NCI-H1105 (cell line): ENCODE measurements at places on chromosomes 3 and 15.

DNA sequence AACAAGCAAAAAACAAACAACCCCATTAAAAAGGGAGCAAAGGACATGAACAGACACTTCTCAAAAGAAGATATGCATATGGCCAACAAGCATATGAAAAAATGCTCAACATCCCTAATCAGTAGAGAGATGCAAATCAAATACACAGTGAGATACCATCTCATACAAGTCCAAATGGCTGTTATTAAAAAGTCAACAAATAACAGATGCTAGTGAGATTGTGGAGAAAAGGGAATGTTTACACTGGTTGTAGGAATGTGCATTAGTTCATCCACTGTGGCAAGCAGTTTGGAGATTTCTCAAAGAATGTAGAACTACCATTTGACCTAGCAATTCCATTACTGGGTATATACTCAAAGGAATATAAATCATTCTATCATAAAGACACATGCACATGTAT is 44.5 kb downstream of the RIOX2 start:
- no peak for DNase-seq

- no peak for DNase-seq
Measured at GRCh38 chr3:20842002-20842401, 656.0 kb upstream of the SGO1 start.

DNA sequence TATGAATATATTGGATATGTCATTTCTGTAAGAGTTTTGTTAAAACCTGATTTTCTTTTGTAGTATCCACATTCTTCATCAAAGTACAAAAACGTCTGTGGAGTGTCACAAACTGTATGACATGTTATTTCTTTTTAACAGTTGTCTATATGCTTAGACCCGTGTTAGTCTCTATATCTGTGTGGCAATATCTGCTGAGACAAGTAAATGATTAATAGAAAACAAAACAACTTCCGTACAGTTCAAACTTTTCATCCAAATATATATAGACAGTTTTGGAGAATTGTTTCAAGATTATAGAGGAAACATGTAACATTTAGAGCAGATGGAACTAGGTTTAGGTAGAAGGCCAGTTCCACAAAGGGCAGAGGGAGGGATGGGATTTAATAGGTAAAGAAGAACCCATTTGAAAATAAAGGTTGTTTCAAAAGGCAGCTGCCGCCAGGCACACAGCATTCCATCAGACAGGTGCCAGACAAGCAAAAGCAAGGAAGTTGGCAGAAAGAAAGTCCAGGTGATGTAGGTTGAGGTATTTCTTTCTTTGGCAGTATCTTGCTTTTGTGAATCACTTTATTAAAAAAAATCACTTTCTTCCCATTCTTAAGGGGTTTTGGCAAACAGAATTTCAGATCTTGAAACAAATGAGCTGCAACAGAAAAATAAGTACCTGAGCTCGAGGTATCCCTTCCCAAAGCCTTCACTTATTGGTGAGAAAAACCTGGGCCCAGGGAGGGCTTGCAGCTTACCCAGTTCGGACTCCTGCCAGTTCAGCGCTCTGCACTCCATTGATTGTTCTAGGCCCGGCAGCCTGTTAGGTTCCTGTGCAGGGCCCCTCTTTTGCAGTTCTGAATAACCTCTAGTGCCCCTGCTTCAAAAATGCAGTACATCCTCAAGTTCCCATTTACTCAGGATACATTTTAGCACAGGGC is 49.0 kb downstream of the LRRN1 start:
- DNase-seq: no peak

GRCh38 chr3:154060238-154061000 is 60.8 kb upstream of the ARHGEF26 start:
- no peak for DNase-seq

DNA sequence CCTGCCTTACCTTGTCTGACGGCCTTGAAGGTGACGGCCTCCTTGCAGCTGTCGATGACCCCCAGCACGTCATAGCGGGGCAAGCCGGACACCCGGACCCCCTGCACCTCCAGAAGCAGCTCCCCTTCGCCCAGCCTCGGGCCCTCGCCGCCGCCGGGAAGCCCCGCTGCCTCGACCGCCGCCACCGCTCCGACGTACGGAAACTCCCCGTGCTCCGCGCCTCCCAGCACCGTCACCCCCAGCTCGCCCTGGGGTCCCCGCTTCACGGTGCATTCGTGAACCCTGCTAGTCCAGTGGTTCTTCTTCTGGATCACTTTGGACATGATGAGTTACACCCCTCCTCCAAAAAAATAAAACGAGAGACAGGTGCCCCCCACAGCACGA is 740 bp downstream of the MAGI1 start:
- DNase-seq: peak; percentile 3

GRCh38 chr3:182276512-182276911 is 516.8 kb upstream of the ATP11B start:
- DNase-seq: no peak

DNA sequence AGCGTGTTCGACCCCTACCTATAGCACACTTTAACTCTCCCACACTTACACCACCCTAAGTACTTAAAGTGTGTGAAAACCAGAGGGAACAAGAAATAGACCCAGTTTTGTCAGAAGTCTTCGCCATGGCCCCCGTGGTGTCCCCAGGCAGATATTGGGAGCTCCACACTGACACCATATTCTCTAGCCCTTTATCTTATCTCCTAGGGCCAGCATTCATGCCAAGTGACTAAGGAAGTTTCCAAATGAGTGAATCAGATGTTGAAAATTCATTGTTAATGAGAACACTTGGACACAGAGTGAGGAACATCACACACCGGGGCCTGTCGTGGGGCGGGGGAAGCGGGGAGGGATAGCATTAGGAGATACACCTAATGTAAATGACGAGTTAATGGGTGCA is 31.8 kb downstream of the P3H2 start:
- no peak for DNase-seq

GRCh38 chr15:49361370-49361769 is 61.7 kb upstream of the FGF7 start:
- DNase-seq: no peak

DNA sequence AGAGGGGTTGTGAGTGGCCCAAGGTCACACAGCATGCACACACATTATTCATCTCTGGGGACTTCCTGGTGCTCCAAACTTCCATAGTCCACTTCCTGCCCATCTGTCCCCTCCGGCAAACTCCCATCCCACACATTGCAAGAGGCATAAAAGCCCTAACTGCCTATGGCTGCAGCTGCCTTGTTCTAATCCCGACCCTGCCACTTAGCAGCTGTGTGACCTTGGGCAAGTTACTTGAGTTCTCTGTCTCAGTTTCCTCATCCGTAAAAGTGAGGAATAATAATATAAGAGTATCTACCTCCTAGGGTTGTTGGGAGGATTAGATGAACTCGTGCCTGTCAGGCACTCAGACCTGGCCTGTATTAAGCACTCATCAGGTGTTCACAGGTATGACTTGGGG is 84.2 kb downstream of the SMAD6 start:
- DNase-seq: no peak

GRCh38 chr3:67706934-67707333 is 52.5 kb upstream of the SUCLG2 start:
- no peak for DNase-seq

- DNase-seq: peak; percentile 7
Measured at GRCh38 chr3:58463181-58463941, 28.5 kb upstream of the KCTD6 start.

GRCh38 chr3:194083637-194084224 is 52.2 kb upstream of the HES1 start:
- DNase-seq: no peak

DNA sequence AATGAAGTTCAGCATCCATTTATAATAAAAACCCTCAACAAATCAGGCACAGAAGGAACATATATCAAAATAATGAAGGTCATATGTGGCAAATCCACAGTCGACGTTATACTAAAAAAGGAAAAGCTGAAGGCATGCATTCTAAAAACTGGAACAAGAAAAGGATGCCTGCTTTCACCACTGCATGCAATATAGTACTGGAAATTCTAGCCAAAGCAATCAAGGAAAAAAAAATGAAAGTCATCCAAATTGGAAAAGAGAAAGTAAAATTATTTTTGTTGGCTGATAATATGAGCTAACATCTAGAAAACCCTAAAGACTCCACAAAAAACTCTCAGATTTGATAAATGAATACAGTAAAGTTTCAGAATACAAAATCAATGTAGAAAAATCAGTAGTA is 1123.2 kb downstream of the TBL1XR1 start:
- DNase-seq: no peak

DNA sequence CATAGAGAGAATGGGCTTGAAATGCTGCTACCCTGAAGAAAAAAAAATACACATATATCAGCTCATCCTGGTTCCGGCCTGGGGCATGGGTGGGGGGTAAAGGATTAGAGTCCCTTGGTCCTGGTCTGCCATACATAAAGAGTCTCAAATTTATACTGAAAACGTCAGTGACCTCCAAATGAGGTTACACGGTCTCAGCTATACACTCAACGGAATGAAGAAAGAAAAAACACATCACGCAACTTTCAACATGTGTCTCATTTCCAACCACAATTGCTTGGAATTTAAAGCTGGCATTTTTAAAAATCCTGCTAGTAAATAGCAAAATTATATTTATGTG is 612.8 kb downstream of the MCTP2 start:
- no peak for DNase-seq

DNA sequence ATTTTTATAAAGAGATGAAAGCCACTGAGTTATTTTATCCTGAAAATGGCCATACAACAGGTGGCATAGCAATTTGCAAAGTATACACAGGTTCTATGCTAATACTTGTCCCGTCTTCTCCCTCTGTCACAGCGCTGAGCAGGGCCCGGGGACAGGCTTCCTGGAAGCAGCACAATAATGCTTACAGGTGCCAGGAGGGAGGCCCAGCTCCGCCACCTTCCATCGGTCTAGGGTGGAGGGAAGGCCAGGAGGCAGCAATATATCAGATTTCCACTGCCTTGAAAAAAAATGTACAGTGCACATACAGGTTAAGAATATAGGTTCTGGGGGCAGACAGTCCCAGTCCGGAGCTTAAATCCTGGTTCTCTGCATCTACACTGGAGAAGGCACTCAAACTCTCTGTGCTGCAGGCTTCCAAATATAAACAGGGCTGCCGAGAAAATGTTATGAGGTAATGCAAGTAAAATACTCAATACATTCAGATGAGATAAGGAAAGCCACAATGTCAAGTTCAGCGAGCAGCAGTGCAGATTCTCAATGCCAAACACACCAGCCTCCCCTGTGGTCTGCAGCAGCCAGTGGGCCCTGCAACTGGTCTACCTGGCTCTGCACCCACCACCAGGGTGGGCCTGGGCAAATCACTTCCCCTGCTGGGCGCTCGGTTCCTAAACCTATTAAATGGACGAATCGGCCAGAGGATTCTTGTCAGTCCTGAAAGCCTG is 189.6 kb downstream of the XXYLT1 start:
- DNase-seq: peak; percentile 67

- DNase-seq: no peak
Measured at GRCh38 chr3:146972726-146973125, 367.6 kb upstream of the PLSCR5 start.

DNA sequence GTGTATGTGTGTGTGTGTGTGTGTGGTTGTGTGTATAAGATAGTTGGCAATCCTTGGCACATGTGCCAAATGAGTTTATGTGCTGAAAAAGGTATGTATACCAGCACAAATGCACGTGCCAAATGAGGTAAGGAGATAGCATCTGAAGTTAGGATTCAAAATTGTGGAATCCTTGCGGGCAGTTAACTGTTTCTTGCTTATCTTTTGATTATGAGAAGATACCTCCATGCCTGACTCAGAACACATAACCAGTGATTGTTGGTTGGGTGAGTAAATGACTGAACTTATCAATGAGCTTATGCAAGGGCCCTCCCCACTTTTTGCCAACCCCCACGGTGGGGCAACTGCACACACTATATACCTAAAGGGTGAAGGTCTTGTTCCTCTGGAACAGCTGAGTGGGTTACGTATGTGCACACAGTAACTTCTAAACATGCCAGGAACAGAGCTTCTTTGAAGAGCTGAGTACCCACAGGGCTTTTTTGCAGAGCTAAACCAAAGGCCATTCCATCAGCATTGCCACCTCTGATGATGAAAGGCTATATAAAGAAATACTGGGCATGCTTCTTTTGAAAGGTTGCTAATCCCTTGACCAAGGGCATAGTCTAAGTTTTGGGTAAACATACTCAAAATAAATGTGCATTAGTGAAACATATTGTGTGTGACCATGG is 60.1 kb downstream of the MEIS2 start:
- no peak for DNase-seq

DNA sequence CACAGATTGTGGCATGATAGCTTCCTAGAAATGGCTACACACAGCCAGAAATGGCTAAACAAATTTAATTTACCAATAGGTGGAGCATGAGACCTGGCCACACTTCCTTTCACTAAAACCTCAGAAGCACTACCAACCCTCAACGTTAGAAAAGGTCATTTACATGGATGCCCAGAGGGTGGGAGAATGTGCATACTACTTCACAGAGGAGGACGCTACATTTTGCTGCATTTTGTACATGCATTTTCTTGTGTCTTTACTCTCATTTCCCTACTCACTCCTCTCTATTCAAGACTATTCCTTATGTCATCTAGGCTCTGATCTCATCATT is 40.1 kb downstream of the C2CD4B start:
- no peak for DNase-seq

GRCh38 chr3:3305084-3305483 is 125.6 kb upstream of the CRBN start:
- no peak for DNase-seq

- DNase-seq: no peak
Measured at GRCh38 chr3:160886421-160886820, 130.4 kb downstream of the PPM1L start.

GRCh38 chr15:84892786-84893307 is 8.4 kb downstream of the SLC28A1 start:
- no peak for DNase-seq

DNA sequence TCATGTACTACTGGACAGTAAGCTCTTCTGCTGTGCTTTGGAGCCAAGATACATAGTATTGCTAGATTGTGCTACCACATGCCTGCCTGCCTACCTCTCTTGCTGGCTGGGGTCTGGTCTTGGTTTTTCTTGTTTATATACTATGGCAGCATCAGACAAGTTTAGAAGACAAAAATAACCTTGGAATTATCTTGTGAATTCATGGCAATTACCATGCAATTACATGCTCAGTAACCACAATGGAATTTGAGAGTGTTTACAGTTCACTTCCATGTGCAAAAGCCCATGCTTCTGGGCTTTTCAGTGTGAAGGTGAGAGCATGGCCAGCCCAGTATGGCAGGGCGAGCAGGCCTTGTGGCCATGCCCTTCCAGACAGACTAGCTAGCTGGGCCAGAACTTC is 48.0 kb upstream of the C15orf61 start:
- no peak for DNase-seq

GRCh38 chr15:73993211-73993994 is 1.1 kb upstream of the PML start:
- DNase-seq: no peak

GRCh38 chr15:63778800-63779199 is 54.9 kb downstream of the HERC1 start:
- no peak for DNase-seq

DNA sequence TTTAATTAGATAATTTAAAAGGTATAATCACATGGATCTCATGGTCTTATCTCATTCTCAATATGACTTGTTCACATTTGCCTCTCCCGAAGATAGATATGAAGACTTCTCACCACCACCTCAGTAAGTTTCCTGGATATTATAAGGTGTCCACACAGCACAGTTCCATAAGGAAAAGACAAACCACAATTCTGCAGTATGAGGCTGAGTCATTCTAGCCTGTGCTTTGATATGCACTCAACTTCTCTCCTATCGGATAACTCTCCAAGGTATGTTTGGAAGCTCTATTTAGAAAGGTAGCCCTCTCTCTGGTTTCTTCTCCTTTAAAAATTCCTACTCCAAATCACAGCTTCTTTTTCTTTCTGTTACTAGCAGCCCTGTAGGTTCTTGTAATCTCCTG is 612.8 kb downstream of the ZPLD1 start:
- no peak for DNase-seq
